ENCODE measurements at places on chromosomes 1 and 21.
A peak's percentile ranks its signal among the peaks of the same experiment; 100 is the strongest.

DNA sequence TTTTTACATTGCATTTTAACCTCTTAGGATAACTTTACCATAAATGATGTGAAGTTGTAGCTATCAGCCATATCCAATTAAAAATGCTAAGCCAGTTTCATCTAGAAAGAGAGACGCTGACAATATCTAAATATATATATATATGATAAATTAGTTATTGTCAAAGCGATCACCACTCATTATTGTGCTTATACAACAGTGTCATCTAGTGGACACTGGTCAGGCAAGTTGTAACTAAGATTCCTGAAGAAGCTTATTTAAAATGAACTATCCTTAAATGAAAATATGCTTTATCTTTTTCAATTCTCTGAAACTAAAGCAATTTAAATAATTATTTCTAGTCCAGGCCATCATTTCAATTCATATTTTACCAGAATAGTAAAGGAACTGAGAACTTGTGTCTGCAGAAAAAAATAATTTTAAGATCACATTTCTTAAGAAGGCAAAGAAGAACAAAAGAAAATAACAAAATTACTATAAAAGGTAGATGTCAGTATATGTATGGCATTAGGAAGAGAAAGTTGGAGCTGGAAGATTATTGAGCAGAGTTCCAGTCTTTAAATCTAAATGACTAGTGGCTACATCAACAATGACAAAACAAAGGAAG lies 193.3 kb upstream of the SNX7 start:
- DNase-seq = peak; percentile 65

DNA sequence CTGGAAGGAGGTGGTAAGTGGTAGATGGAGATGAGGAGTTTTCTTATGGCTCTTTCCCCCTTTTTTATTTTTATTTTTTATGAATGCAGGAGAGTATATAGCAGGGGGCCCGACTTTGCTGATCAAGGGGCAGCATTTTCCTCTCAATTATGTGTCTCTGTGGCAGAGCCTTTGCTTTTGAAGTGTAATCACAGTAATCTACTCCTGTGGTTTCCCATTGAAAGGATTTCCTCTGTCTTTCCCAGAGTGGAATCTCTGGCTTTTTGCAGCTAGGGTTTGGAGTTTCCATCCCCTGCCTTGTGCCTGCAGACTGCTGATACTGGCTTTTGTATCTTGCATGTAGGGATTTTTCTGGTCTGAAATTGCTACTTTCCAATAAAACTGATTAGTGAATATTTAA lies 29.1 kb downstream of the ARID1A start:
- DNase-seq = peak; percentile 45

- no peak for DNase-seq
Measured at GRCh38 chr1:115329965-115330364, 8.1 kb downstream of the NGF start.

- DNase-seq = no peak
Measured at GRCh38 chr1:72322910-72323309, 40.6 kb upstream of the NEGR1 start.

DNA sequence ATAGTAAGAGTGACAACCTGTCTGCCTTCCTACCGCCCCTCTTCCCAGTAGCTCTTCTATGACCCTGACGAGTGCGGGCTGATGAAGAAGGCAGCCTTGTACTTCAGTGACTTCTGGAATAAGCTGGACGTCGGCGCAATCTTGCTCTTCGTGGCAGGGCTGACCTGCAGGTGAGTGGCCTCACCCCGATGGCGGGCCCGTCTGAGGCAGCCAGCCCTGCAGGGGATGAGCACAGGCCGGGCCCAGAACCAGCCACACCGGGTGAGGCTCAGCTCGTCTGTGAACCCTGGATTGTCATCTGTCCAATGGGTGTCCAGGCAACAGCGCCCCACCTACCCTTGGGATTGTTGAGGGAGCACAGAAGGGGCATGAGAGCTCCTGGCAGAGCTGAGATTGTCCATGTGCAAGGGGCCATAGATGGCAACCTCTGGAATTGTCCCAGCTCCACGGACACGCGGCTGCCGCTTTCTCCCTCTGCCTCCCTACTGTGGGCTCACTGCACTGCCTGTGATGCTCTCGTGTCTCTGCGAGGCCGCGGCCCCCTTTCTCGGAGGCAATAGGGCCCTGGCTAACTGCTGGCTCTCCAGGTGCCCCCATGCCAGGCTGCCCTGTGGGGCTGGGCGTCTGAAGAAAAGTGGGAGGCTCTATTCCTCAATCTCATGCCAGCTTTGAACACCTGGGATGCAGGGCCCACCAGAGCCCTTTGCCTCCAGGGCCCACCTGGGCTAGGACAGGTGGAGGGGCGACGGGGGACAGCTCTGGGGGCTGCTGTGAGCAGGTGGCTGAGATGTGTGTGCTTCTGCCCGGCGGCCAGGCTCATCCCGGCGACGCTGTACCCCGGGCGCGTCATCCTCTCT lies 50.0 kb upstream of the LRRC3 start:
- DNase-seq = no peak

DNA sequence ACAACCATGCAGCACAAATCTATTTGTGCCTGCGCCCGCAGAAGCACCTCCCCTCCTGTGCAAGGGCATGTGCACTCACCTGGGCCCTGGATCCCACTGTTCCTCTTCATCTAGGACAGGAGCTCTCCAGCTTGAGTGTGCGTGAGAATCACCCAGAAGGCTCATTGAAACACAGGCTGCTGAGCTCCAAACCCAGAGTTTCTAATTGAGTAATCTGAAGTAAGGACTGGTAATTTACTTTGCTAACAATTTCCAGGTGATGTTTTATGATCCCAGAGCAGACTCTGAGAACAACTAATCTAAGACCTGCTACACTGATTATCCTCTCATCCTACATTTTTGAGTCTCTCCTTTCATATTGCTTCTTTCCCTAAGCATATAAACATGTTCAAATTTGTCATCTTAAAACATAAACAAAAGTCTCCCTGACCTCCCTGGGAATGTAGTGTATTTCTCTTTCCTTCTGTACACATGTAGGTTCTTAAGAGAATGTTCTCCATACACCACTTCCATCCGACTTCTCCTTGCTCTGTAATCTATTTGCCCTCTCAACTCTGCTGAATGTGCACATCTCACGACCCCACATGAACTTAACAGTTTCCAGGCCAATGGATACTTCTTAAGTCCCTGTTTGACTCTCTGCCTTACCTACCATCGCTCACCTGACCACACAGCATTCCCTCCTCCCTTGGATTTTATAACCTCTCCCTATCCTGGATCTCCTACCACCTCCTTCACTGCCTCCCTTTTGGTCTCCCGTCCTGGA lies 522.5 kb downstream of the SMYD3 start:
- DNase-seq = peak; percentile 42

GRCh38 chr1:247408100-247408499 lies 7.9 kb upstream of the NLRP3 start:
- DNase-seq = no peak

GRCh38 chr1:192747943-192748342 lies 60.9 kb upstream of the RGS2 start:
- peak; percentile 57 for DNase-seq

GRCh38 chr1:234322979-234323378 lies 50.3 kb upstream of the COA6 start:
- DNase-seq = no peak

GRCh38 chr1:5708346-5709245 lies 283.6 kb downstream of the NPHP4 start:
- DNase-seq = no peak

DNA sequence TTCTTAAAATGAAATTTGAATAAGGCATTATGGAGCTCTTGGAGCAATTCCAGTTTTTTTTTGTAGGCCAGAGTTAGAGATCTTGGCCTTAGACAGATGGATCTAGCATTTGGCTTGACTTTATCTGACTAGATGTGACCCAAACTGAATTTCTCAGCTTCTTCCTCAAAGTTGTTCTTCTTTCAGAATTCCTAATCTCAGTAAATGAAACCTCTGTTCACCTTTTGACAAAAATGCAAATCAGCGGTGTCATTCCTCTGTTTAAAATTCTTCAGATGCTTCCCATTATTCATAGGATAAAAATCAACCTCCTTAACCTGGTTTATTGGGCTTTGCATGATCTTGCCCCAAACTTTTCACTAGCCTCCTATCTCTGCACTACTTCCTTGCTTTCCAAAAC lies 177.6 kb downstream of the RASAL2 start:
- DNase-seq = no peak

GRCh38 chr1:72371259-72372035 lies 89.1 kb upstream of the NEGR1 start:
- no peak for DNase-seq

GRCh38 chr1:24392604-24392946 lies 21.0 kb downstream of the STPG1 start:
- peak; percentile 36 for DNase-seq

GRCh38 chr1:59522925-59523505 lies 226.1 kb downstream of the FGGY start:
- no peak for DNase-seq

- DNase-seq = no peak
Measured at GRCh38 chr1:98387701-98388100, 273.8 kb upstream of the SNX7 start.

DNA sequence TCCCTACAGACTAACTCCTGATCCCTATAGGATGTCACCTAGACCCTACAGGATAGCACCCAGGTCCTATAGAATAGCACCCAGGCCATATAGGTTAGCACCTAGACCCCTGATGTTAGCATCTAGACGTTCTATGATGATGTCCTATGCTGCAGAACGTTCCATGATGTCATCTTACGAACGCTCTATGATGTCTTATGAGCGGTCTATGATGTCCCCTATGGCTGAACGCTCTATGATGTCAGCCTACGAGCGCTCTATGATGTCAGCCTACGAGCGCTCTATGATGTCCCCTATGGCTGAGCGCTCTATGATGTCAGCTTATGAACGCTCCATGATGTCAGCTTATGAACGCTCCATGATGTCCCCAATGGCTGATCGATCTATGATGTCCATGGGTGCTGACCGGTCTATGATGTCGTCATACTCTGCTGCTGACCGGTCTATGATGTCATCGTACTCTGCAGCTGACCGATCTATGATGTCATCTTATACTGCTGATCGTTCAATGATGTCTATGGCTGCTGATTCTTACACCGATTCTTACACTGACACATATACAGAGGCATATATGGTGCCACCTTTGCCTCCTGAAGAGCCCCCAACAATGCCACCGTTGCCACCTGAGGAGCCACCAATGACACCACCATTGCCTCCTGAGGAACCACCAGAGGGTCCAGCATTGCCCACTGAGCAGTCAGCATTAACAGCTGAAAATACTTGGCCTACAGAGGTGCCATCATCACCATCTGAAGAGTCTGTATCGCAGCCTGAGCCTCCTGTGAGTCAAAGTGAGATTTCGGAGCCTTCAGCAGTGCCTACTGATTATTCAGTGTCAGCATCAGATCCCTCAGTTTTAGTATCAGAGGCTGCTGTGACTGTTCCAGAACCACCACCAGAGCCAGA lies 9.5 kb downstream of the SON start:
- DNase-seq = no peak

- DNase-seq = no peak
Measured at GRCh38 chr1:226643611-226644540, 95.2 kb downstream of the ITPKB start.

DNA sequence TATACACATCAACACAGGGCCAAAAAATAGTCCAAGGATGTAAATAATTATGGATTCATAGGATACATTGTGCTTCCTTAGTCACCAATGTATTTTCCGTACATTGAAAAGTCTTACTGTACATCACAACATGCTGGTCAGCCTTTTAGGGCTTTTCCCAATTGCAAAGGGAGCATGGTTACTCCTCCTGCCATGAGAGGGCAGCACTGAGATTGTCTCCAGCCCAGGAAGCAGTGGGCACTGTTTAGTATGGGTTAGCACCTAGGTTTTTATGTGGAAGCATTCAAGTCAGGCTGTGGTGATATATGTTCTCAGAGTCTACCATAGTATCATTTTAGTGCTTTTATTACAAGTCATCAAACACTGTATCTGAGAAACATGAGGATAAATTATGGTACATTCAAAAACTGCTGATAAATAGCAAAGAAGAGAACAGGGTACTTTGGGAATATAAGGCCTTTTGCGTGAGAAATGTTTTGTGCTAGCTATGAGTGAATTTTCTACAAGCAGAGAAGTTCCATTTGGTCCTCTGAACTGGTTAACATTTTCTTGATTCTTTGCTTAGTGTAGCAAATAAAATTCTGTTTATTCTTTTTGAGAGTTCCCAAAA lies 34.0 kb downstream of the ST6GALNAC5 start:
- peak; percentile 54 for DNase-seq

- DNase-seq = peak; percentile 59
Measured at GRCh38 chr1:235783148-235783776, 83.4 kb downstream of the LYST start.

- no peak for DNase-seq
Measured at GRCh38 chr1:180208264-180208663, 21.8 kb upstream of the LHX4 start.

DNA sequence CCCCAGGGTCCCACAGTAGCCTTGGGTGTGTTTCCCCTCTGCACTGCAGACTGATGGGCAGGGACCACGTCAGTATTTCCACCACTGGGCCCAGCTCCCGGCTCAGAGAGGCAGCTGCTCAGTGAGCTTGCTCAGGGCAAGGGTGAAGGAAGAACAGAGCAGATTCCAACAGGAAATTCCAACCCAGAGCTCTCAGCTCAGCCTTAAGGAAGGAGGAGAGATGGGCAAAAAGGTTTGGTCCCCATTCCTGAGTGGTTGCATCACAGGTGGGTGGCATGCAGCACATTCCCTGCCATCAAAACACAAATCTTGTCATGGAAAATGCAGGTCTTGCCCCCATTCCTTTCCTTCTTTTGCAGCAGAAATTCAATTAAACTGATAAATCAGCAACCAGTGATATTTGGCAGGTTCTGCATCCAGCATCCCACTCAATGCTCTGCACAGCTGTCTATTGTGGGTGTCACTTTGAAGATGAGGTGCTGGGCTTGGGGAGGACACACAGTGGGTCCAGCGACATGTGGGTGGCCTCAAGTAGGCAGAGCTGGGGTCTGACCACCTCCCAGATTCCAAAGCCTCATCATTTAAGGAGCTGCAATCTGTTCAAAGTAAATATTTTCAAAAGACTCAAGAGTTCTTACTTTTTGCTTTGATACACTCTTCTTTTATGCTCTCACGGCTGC lies 315.4 kb downstream of the DSCAM start:
- DNase-seq = no peak

DNA sequence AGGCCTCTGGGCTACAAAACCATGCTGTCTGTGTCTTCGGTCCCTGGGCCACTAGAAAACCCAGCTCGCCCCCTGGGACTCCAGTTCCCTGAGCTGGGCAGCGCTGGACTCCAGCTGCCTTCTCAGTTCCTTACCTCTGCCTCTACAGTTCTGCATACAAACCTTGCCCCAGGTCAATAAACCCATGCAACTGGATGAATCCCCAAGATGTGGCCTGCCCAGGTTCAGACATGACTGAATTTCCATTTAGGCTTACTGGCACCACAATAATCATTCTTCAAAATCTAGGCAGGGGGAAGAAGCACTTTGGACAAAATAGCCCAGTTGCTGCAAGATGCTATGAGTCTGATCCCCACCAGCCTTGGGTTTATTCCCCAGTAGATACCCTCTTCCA lies 159.5 kb downstream of the RRAGC start:
- no peak for DNase-seq

- DNase-seq = no peak
Measured at GRCh38 chr1:57616921-57617320, 193.1 kb upstream of the DAB1 start.

GRCh38 chr21:45470773-45471524 lies 66.0 kb downstream of the COL18A1 start:
- peak; percentile 87 for DNase-seq

GRCh38 chr1:247494767-247495166 lies 36.9 kb upstream of the OR2B11 start:
- no peak for DNase-seq

GRCh38 chr1:165637427-165637826 lies 6.4 kb downstream of the MGST3 start:
- peak; percentile 41 for DNase-seq

Data from mesenchymal stem cell (in vitro differentiated cells and primary cell).